Camera-type eye (tissue), 1 donor: ENCODE measurements at places on chromosomes 2 and 18. TPM values are rescaled to one million over a fixed set of nuclear protein-coding genes. Genes with fewer than 3 reads are reported as not detected.

GREB1L gene
- 14.9 TPM for total RNA-seq

CAPN13 gene
- 2.5 TPM for total RNA-seq

CFAP210 gene
- 1.2 TPM for total RNA-seq

DAW1 gene
- 0.44 TPM for total RNA-seq

HAAO gene
- total RNA-seq: 28.8 TPM

DPP10 gene
- total RNA-seq: 22.3 TPM

CYP27C1 gene
- total RNA-seq: 4.6 TPM

CHRND gene
- 3.9 TPM for total RNA-seq

SPATA3 gene
- total RNA-seq: not detected

CDKL4 gene
- 4.1 TPM for total RNA-seq

NR4A2 gene
- 6.5 TPM for total RNA-seq

SMAD2 gene
- 328 TPM for total RNA-seq

ANKRD23 gene
- total RNA-seq: 24.0 TPM

PSTPIP2 gene
- 18.3 TPM for total RNA-seq

CAB39 gene
- total RNA-seq: 89.6 TPM

C2orf66 gene
- 0.55 TPM for total RNA-seq

CCDC93 gene
- total RNA-seq: 51.2 TPM

GKN2 gene
- total RNA-seq: not detected

NOL4 gene
- 72.9 TPM for total RNA-seq
